ENCODE measurements at places on chromosomes 13 and 19. TPM values are rescaled to one million over a fixed set of nuclear protein-coding genes. Genes with fewer than 3 reads are reported as not detected.

The IL4I1 gene
- total RNA-seq: not detected

The ZNF14 gene
- 30.3 TPM for total RNA-seq

The TMEM38A gene
- total RNA-seq: 8.4 TPM

The SYNGR4 gene
- total RNA-seq: not detected

The FAM216B gene
- total RNA-seq: 0.78 TPM

The CBLC gene
- not detected for total RNA-seq

The CYP4F8 gene
- not detected for total RNA-seq

The HIPK4 gene
- 0.16 TPM for total RNA-seq

The SLC7A9 gene
- total RNA-seq: 1.6 TPM

The C5AR2 gene
- 0.31 TPM for total RNA-seq

The SLC25A41 gene
- total RNA-seq: 1.6 TPM

The PDX1 gene
- not detected for total RNA-seq

The PLVAP gene
- total RNA-seq: 0.94 TPM
